Coronary artery (tissue), 2 donors: ENCODE measurements at places on chromosomes 2 and 18.

DNA sequence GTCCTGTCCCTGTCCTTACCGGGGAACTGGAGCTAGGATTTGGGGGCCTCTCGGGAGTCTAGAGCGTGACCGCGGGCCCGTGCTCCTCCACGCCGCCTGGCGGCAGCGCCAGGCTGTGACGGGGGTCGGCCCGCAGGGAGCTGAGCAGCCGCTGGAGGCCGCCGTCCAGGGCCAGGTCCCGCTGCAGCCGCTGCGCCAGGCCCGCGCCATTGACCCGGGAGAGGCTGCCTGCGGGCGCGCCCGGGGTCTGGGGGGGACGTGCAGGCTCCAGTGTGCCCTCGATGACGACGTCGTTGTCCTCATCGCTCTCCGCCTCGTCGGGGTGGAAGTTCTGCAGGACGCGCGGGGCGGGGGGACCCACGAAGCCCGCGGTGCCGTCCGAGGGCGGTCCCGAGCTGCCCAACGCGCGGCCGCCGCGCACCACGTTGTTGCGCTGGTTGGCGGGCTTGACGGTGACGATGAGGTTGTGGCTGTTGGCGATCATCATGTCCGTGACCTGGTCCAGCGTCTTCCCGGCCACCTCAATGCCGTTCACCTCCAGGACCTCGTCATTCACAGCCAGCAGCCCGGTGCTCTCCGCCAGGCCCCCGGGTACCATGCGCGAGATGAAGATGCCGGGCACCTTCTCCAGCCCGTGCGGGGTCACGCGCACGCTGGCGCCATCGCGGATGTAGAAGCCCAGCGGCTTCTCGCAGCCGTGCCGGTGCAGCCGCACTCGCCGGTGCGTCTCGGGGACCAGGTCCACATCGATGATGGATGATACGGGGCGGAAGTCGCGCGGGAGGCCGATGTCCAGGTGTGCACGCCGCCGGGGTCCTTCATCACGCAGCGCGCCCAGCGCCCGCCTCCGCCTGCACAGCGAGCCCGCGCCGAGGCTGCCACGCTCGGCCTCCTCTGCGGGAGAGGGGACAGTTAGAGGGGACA lies 50.9 kb downstream of the ADNP2 start:
- peak; percentile 50 for DNase-seq

DNA sequence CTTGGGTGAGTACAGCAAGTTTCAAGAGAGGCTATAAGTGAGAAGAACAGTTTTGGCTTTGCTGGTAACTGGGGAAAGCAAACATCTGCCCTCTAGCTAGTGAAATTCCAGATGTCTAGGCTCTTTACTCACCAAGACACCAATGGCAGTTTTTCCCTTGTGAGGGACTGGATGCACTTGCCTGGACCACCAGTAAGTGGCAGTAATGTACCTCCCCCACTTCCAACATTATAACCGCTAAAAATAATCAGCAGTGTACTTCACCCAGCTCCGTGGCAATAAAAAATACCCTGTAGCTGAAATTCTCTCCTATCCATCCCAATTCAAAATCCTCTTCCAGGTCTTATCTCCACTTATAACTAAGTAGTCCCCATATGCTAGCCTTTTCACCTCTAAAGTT lies 383.9 kb downstream of the ARHGAP15 start:
- DNase-seq = no peak

- no peak for DNase-seq
Observed at GRCh38 chr2:192126912-192127311, 67.8 kb downstream of the TMEFF2 start.

GRCh38 chr18:70822117-70822516 lies 533.3 kb downstream of the SOCS6 start:
- no peak for DNase-seq
